Stimulated activated CD4-positive, alpha-beta T cell treated with anti-CD3 and anti-CD28 coated beads, TNF-alpha, amount 100 ng/mL, for 1 hour (primary cell): ENCODE measurements at places on chromosomes 7 and 10.

DNA sequence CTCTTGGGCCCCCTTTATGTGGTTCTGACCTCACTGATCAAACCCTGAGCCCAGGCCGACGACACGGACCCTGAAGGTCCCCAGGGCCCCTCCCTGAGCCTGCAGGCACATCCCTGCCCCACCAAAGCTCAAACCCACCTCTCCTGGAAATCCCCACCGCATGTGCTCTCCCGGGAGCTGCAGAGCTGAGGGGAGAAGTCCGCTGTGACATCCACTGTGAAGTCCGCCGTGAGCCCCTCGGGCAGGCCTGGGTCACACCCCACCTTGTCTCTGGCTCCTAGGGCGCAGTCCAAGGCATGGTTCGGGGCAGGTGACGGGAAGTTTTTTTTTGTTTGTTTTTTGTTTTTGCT is 100.2 kb downstream of the MICALL2 start:
- DNase-seq: no peak

DNA sequence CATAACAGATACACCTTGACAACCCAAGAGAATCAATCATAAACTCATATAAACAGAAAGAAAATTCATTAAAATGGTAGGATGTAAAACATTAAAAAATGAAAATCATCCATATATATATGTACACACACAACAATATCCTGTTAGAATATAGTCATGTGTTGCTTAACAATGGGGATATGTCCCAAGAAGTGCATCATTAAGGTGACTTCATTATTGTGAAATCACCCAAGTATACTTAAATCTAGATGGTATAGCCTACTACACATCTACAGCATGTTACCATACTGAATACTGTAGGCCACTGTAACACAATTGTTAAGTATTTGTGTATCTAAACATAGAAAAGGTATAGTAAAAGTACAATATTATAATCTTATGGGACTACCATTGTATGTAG is 115.8 kb upstream of the TMEM168 start:
- DNase-seq: no peak

- no peak for DNase-seq
Observed at GRCh38 chr7:95219721-95220120, 104.6 kb downstream of the PON1 start.

DNA sequence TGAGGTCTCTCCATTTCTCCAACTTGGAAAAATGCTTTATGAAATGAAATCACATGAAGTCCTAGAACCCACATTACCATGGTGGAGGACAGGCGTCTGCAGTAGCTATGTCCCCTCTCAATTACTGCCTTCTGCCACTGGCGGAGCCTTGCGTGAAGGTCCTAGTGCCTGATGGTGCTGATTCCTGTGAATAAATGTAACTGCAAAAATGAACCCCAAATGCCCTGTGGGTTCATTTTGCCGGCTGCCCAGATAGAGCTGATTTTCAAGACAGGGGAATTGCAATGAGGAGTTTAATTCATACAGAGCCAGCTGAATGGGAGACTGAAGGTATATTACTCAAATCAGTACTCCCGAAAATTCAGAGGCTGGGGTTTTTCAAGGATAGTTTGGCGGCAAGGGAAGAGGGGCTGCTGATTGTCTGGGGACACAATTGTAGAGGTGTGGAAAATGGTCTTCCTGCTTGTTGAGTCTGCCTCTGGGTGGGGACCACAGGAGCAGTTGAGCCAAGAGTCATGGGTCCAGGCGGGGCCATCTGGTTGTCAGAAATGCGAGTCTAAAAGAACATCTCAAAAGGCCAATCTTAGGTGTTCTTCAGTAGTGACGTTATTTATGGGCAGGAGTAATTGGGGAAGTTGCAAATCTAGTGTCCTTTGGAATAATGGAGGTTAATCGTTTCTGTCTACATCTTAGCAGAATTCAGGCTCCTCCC is 13.5 kb downstream of the PRF1 start:
- no peak for DNase-seq

GRCh38 chr10:67306588-67307205 is 380.9 kb downstream of the LRRTM3 start:
- no peak for DNase-seq

GRCh38 chr7:64849250-64849923 is 53.7 kb upstream of the ZNF273 start:
- DNase-seq: no peak

- DNase-seq: no peak
Observed at GRCh38 chr10:88730864-88731263, 24.8 kb downstream of the LIPK start.
